ENCODE measurements at places on chromosomes 1 and 21.
A peak's percentile ranks its signal among the peaks of the same experiment; 100 is the strongest.

- no peak for DNase-seq
These were observed 597.3 kb upstream of the ADGRL4 start for GRCh38 chr1:79603843-79604242.

DNA sequence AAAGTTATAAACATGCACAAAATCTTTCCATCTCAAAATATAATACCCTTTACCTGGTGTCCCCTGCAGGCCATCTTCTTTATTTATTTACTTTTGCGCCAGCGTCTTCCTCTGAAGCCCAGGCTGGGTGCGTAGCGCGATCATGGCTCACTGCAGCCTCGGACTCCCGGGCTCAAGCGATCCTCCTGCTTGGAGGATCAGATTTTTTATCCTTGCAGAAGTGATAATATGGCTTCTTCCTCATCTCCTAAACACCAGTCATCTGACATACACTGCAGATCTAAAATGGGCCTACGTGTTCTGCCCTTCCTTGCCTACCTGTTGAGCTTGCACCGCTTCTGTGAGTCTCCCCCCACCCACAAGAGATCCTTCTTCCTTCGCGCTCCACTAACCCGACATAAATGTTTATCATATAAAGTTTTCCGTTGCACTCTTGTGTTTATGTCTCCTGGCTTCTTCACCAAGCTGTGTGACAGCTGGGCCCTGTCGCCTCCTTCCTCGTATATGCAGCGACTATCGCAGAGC lies 506 bp upstream of the SRP9 start:
- DNase-seq, result no peak

DNA sequence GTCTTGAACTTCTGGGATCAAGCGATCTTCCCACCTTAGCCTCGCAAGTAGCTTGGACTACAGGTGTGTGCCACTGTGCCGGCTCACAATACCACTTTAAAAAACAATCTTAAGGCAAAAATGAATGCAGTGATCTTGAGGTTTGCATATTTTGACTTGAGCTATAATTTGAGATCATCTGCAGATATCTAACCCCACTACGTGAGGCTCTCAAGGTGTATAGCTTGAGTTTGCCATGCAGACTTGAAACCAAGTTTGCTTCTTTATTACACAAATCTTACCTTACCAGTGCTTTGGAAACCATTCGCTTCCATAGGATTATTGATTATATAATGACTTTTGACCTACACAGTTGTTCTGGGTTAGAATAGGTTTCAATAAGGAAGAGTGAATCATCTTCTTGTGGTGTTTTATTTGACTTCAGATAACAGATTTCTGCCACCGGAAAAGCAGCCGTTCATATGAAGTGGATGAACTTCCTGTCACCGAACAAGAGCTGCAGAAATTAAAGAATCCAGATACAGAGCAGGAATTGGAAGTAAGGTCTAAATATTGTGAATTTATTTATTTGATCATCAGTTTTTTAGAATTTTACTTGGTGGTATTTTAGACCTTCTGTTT lies 155.1 kb downstream of the VPS13D start:
- no peak for DNase-seq

- no peak for DNase-seq
These were observed 15.4 kb downstream of the TTC39A start for GRCh38 chr1:51314974-51315373.

DNA sequence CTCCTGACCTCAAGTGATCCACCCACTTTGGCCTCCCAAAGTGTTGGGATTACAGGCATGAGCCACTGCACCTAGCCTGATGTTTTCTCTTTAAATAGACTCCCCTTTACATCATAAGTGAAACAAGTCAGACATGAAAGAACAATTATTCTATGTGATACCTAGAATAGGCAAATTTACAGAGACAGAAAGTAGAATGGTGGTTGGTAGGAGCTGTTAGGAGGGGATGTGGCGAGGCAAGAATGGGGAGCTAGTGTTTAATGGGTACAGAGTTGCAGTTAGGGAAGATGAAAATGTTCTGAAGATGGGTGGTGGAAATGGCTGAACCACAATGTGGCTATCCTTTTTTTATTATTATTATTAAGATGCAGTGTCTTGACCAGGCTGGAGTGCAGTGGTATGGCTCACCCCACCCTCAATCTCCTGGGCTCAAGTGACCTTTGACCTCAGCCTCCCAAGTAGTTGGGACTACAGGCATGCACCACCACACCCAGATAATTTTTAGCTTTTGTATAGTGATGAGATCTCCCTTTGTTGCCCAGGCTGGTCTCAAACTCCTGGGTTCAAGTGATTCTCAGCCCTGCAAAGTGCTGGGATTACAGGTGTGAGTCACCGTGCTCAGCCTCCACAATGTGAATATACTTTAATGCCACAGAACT lies 28.4 kb downstream of the ELF3 start:
- no peak for DNase-seq

GRCh38 chr1:5311147-5311546 lies 656.7 kb downstream of the AJAP1 start:
- DNase-seq, result no peak

- DNase-seq, result no peak
These were observed 79.5 kb downstream of the TM2D1 start for GRCh38 chr1:61645476-61645875.

- no peak for DNase-seq
These were observed 16.2 kb upstream of the PLA2G4A start for GRCh38 chr1:186812570-186812969.

GRCh38 chr1:17909634-17910033 lies 154.5 kb downstream of the ACTL8 start:
- DNase-seq, result no peak

DNA sequence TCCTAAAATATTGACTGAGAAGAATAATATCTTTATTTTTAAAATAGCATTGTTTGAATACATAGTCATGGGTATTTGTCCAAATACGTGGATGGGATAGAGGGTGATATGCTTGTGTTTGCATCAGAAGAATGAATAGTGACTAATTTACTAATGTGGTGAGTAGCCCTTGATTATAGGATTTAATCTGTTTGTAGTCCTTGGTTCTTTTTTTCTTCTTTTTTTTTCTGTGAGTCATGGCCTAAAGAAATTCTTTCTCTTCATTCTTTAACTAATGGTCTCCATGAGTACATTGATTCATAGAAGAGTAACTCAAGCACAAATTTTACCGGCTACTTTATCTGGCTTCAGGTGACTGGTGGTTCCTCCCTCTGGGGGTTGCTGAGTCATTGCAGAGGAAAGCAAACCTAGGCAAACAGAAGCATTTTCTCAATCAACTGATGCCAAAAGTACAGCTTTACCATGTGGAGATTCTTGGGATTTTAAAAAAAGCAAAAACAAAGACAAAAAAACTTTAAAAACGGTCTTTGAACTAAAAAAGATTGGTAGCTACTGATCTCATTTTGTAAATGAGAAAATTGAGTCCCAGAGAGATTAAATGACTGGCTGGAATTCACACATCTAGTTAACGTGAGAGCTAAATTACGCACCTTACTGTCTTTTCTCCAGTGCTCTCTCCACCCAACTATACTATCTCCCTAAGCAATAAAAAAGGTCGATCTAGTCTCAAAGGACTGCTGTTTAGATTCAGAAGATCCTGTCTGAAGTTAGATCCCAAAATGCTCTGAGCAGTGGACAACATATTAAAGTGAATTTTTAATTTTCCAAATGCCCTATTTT lies 40.5 kb downstream of the AK5 start:
- DNase-seq, result no peak

DNA sequence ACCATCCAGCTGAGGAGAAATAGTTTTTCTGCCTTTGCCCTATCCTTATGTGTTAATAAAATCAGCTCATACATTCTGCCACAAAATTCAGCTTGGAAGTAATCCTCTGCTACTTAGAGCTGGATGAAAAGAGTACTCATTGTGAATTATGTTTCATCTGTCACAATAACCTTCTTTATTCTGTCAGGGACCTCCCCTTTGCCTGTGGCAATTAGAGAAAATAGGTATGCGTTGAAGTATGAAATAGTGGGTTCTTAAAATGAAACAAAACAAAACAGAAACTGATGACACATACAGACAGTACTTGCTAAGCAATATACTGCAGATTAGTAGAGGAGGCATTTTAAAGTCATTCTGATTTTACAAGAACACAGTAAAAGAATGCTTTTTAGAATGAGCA lies 578.5 kb downstream of the USP25 start:
- peak; percentile 22 for DNase-seq

GRCh38 chr1:59077466-59078069 lies 219.3 kb upstream of the FGGY start:
- no peak for DNase-seq

GRCh38 chr21:15134701-15135470 lies 70.1 kb upstream of the NRIP1 start:
- no peak for DNase-seq

GRCh38 chr1:19044975-19045831 lies 88.7 kb upstream of the IFFO2 start:
- DNase-seq, result peak; percentile 9

- no peak for DNase-seq
These were observed 15.3 kb downstream of the SRSF4 start for GRCh38 chr1:29166291-29166878.

DNA sequence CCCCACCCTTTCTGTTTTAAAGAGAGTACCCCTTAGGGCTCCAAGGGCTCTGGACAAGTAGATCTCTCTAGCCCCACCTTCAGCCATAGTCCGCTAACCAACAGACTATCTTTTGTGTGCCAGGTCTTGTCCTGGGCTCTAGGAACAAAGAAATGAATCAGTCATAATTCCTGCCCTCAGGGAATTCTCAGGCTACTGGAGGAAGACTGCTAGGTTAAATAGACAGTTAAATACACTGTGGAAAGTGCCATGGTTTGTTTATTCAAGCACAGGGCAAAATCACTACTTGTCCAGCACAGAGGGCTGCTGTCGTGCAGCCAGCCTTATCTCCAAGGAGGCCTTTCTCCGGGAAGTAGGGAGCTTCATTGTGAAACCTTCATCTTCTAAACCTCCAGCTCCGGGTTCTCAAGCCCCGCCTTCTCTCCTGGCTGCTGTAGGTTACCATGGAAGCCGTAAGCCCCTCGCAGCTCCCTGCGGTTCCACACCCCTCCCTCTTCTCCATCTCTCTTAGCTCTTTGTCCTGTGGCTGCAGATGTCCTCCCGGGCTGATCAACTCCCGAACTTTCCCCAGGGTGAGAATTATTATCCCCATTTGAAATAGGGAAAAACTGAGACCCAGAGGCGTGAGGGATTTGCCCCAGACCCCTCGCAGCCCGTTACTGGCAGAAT lies 29.8 kb downstream of the SHISAL2A start:
- DNase-seq, result no peak

GRCh38 chr1:243686159-243686558 lies 163.9 kb downstream of the AKT3 start:
- DNase-seq, result no peak

DNA sequence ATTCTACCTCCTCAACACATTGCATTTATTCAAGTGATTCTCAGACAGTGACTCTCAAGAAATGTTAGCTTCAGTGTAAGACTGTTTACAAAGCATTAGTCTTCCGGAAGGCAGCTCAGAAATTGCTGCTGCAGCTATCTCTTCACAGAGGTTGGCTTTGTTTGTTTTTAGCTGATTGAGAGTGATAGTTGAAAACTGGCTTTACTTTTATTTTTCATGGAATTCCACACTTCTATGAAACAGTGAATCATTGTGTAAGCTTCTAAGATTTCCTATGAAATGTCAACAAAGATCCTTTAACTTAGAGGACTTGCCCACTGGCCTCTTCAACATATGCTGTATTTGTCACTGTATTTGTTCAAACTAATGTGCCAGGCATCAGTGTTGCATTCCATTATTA lies 121.3 kb downstream of the TNNI3K start:
- DNase-seq, result no peak

DNA sequence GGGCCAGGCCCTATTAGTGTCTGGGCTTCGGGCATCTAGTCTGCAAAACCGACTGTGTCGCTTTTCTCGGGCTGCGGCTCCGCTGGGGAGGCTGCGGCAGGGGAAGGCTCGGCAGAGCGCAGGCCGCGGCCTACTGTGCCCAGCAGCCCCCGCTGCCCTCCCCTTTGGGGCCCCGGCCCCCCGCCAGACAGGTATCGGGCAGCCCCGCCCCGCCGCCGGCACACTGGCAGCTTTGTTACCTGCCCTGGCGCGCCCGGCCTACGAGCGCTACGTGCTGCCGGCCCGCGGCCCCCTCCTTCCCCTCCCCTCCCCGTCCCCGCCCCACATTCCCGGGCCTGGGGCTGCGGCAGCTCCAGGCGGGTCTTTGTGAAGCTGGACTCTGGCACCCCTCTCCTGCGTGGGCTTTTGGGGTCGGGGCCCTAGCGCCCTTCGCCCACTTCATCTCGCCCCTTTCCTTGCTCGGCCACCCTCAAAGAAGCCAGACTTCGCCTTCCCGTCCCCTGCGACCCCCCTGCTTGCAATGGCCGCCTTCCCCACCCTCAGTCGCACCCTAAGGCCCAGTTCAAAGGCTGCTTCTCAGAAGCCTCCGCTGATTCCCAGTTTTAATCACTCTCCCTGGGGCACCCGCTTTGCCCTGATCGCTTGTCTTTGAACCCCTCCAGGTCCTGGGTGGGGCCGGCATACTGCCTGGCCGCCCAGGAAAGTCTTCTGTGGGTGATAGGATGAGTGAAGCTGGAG lies 48.9 kb upstream of the SLC2A1 start:
- no peak for DNase-seq

- DNase-seq, result no peak
These were observed 69.3 kb downstream of the CAMK2N1 start for GRCh38 chr1:20416706-20417105.

DNA sequence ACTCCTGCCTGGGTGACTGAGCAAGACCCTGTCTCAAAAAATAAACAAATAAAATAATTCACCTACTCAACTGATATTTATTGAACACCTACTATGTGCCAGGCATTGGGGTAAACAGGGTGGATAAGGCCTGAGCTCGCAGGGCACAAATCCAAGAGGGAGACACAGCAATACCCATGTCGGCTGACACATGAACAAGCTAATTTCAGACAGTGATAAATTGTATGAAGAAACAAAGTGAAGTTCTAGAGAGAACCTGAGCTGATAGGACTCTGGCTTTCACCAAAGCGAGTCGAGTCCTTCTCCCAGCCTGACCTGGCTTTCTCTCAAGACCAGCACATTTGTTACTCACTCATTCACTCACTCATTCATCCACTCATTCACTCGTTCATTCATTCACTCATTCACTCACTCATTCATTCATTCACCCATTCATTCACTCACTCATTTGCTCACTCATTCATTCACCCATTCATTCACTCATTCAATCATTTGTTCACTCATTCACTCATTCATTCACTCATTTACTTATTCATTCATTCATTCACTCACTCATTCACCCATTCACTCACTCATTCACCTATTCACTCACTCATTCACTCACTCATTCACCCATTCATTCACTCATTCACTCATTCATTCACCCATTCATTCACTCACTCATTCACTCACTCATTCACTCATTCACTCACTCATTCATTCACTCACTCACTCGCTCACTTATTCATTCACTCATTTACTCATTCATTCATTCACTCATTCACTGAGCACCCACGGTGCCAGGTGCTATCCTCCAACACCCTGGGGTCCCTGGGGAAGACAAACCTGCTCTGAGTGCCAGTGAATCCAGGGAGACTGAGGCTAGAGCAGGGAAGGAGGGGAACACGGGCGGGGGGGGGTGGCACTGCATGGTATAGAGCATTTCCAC lies 37.4 kb upstream of the CASZ1 start:
- DNase-seq, result no peak

- no peak for DNase-seq
These were observed 324.9 kb downstream of the HHIPL2 start for GRCh38 chr1:222223010-222223409.

Measured in C1 segment of cervical spinal cord (tissue), 14 donors.